Mesenteric fat pad (tissue), 1 donor: ENCODE measurements at places on chromosomes 6 and 20. TPM values are rescaled to one million over a fixed set of nuclear protein-coding genes. Genes with fewer than 3 reads are reported as not detected.

DNA sequence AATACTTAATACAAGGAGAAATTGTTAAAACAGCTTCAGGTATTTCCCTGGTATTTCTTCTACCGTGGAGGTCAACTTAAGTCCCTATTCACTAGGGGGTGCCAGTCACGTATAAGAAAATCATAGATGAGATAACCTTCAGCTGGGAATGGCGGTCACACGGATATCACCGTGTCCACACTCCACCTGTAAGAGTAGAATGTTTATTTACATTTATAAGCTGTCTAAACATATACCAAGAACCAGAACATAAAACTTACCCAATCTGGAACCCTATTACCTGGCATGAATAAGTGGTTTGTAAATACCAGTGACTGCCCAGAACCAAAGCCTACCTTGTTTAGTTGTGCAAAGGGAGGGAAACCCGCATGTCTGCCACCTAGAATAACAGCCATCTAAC, 1.9 kb upstream of the ELOVL4 start:
- no peak for DNase-seq

SNPH gene
- 4.9 TPM for total RNA-seq

PRDM13 gene
- total RNA-seq, result not detected

- DNase-seq, result no peak
Observed at GRCh38 chr6:145502416-145502815, 232.9 kb downstream of the EPM2A start.

CASS4 gene
- total RNA-seq, result 3.1 TPM

GRCh38 chr6:167267921-167268401, 23.2 kb upstream of the UNC93A start:
- DNase-seq, result no peak
